ENCODE measurements at places on chromosomes 3 and 15.
A peak's percentile ranks its signal among the peaks of the same experiment; 100 is the strongest.

GRCh38 chr15:45810201-45810600, 175.4 kb downstream of the SQOR start:
- DNase-seq, result no peak

- no peak for DNase-seq
These were observed 56.9 kb upstream of the DPH6 start for GRCh38 chr15:35602836-35603235.

- DNase-seq, result no peak
These were observed 74.0 kb downstream of the POLR2M start for GRCh38 chr15:57780471-57780870.

DNA sequence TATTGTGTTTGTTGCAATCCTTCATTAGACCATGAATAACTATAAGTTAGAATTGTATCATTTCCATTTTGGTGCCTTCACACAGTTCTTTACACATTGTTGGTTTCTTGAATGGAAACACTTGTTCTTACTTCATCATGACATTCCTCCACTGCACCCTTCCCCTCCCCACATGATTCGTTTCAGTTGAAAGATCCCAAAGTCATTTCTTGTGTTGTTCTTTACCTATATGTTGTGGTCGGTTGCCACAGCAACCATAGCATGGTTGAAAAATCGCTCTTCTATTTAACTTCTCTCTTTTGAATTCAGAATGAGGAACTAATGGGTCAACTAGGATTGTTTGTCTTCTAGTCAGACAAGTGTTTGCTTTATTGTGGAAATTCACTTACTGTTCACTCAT, 103.3 kb downstream of the IL1RAP start:
- DNase-seq, result peak; percentile 2

DNA sequence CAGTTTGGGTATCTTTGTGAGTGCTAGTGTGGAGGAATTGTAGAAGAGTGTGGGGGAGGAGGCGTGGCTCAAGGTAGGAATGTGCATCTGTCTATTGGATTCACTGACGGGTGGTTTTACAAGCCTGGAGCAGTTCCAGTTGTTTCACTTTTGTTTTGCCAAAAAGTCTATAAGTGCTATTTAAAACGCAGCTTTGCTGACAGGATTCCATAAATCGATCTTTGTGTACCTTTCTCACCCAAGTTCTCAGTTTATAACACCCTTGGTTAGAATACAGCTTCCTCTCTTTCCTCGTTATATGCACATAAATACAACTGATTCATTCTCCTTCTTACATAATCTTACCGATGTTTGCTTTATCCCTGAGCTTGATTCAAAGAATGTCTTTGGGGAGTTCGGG, 123.2 kb upstream of the UBE2E2 start:
- DNase-seq, result no peak

- no peak for DNase-seq
These were observed 24.1 kb downstream of the CRABP1 start for GRCh38 chr15:78364233-78364632.

- DNase-seq, result no peak
These were observed 788 bp upstream of the DLG1 start for GRCh38 chr3:197298945-197299854.

DNA sequence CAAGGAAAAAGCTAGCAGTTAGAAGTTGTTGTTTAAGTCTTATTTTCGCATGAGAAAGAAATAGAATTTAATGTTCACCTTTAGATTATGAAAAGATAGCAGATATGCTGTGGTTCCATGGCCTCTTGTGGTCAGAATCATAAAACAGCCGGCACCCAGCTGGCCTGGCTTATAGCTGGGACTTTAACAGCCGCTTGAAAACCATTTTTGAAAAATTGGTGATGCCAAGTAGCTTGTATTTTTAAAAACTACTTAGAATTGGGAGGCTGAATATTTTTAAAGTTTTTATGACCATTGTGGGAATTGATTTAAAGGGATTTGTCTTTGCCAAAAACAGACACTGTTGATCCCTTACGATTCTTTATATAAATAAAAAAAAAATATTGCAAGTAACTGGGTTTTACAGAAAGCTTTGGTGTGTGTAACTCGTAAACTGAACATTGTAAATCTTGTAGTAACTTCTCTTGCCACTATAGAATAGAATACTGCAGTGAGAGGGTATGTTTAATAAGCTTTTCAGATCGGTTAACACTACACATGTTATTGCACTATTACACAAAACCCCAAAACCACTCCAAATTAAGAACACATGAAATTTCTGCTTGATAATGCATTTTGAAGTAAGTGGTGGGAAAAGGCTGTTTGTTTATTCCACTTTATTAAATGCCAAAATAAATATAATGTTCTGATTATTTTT, 6.6 kb downstream of the ARRDC4 start:
- no peak for DNase-seq

DNA sequence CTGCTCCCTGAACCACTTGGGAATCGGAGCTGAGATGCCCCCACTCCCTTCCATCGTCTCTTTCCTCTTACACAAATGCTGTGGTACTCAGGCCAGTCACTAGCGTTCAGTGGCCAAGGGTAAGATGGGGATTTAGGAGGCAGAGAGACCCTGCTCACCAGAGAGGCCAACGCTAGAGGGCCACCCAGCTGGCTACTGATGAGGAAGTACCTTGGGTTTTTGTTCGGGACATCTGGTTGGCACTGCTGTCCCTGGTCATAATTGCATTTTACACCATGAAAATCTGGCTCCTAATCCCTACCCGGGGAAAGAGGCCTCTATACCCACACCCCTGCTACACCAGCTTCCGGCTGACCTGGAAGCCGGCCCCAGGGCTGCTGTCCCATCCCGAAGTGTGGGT, 7.7 kb downstream of the MAP6D1 start:
- DNase-seq, result no peak

DNA sequence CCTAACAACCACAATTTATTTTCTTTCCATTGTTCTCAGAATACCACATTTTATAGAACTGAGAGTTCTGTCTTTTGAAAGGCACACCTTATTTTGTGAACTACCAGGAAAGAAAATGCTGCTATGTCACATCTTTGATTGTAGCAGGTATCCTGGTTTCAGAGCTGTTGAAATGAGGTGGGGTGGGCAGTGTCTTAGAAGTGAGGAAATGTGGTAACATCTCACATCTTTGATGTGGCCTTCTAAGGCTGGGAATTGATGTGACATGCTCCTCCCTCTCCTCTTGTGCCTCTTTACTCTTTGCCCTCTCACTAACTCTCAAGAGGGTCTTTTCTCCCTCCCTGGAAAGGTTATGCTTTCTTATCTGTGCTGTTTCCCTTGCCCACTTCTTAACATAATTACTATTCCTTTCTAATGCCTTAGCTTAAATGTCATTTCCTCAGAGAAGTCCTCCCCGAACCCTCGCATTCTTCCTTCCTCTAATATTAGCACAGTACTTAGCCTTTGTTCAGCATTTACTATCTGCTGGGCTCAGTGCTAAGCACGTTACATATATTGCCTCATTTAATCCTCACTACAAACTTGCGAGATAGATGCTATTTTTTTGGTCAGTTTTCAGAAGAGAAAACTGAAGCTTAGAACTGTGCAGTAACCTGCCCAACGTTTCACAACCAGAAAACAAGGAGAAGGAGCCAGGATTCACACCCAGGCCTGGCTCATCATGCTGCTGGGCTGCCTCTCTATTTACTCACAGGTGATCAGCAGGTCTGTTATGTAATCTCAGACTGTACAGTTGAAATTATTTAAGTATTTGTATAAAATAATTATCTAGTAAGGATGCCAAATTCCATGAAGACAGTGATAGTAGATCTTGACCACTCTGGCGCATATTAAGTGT, 24.0 kb upstream of the SPTSSB start:
- DNase-seq, result no peak

- no peak for DNase-seq
These were observed 63.0 kb downstream of the NCEH1 start for GRCh38 chr3:172647823-172648222.

DNA sequence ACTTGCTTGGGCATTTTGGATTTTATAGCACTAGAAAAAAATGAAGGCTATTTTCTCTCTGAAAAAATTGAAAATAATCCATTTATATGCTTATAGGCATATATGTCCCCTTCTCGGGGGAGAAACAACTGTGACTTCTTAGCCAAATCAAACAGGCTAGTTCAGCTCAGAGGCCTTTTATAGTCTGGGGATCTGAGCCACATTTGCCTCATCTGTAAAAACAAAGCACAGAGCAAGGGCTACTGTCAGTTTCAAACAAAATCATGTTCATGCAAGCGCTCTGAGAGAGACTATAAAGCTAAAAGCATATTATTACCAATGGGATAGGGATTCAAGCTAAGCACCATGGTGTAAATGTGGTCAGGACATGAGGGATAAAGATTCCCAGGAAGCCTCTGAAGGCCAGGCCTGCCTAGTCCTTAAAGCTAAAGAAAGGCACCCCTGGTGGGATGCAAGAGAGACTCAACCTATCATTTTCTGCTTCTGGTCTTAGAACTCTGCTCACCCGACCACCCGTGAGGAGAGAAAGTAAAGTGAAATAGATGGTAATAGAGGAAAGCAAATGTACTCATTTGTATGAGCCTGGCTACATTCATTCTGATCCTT, 51.0 kb upstream of the IL12A start:
- no peak for DNase-seq

DNA sequence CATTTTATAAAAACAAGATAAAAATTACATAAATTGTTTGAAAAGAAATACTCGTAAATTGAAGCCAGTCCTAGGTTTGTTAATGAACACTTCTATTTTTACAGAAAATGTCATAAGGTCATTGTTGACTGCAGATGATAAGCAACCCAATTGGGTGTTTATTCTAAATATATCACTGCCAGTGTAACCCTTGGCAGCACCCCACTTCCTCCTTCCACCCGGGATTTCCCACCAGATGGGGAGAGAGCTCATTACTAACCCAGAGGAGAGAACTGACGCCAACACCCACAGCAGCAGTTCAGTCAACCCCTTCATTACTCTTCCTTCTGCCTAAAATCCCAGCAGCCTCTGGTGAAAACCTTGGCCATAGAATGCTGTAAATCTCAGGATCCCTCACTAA, 307.6 kb downstream of the GAP43 start:
- no peak for DNase-seq

- no peak for DNase-seq
These were observed 41.9 kb downstream of the SCAP start for GRCh38 chr3:47433796-47434195.

GRCh38 chr3:128392021-128392420, 74.7 kb downstream of the DNAJB8 start:
- DNase-seq, result no peak

- no peak for DNase-seq
These were observed 24.6 kb downstream of the SPPL2A start for GRCh38 chr15:50740955-50741354.

Data from stimulated activated CD4-positive, alpha-beta T cell treated with anti-CD3 and anti-CD28 coated beads, Interleukin-1b, Interleukin-23, amount 100 ng/mL, for 24 hours (primary cell).